ENCODE measurements at places on chromosomes 13 and 19.

- no peak for DNase-seq
Observed at GRCh38 chr19:3465552-3465951, 14.8 kb downstream of the SMIM24 start.

DNA sequence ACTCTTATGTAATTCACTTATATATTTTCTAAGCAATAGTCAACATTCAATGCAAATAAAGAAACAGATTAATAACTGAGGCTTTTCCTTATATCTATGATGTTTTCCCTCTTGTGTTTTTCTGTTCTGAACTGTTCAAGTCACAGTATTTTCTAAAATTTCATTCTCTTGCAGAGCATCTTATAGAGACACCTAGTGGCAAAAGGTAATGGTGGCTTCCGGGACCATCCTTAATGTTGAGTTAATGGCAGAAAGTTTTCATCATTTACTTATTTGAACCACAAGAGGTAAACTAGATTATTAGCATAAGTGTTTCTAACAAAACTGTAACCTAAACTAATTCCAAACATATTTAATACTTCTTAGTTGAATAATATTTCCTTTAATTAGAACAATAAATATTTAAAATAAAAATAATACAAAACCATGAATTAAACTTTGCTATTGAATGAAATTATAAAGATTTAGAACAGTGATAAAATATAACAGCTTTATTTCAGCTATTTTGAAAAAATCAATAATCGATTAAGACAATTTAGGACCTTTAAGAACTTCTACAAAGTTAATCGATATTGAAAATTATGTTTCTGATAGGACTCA lies 1.7 kb upstream of the SLITRK5 start:
- DNase-seq: peak; percentile 87

DNA sequence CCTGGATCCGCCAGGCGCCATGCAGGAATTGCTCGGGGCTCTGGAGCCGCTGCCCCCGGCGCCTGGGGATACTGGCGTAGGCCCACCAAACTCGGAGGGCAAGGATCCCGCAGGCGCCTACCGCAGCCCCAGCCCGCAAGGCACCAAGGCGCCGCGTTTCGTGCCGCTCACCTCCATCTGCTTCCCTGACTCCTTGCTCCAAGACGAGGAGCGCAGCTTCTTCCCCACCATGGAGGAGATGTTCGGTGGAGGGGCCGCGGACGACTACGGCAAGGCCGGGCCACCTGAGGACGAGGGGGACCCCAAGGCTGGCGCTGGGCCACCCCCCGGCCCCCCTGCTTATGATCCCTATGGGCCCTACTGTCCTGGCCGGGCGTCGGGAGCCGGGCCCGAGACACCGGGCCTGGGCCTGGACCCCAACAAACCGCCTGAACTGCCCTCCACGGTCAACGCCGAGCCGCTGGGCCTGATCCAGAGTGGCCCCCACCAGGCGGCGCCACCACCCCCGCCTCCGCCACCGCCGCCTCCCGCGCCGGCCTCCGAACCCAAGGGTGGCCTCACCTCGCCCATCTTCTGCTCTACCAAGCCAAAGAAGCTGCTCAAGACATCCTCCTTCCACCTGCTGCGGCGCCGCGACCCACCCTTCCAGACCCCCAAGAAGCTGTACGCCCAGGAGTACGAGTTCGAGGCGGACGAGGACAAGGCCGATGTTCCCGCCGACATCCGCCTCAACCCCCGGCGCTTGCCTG lies 6.1 kb downstream of the PRR12 start:
- no peak for DNase-seq

GRCh38 chr13:60043262-60043661 lies 120.5 kb downstream of the DIAPH3 start:
- no peak for DNase-seq

DNA sequence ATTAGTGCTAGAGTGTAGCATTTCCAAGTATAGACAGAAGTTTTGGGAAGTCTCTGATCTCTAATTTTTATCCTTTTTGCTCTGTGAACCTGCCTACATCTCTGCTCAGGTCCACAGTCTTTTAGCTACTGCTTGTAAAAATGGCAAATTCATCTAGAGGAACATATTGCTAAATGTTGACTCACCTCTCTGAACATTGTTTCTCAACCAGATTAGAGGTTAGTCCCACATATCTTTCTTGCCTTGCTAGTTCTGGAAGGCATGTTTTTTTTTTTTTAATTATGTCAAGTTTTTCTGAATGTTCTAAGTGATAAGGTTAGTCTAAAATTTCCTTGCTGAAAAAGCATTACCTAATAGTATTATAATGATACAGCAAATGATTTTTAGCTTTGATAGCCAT lies 2889.6 kb upstream of the PCDH20 start:
- DNase-seq: no peak

DNA sequence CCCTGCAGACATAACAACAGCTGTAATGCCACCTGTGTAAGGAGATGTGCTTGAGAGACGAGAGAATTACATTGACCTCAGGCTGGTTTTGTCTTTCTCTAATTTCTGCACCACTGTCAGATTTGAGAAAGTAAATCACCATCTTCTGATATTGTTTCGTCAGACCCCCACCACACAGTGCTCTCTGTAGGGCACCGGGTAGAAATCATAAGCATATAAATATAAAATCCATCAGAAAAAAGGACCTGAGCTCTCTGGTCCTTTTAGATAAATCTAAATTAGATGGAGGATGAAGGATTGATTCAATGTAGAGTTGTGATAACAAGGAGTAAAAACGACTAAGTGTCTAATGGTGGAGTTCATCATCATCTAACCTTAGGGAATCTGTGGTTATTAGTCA lies 1981.0 kb upstream of the PRR20A start:
- DNase-seq: no peak

DNA sequence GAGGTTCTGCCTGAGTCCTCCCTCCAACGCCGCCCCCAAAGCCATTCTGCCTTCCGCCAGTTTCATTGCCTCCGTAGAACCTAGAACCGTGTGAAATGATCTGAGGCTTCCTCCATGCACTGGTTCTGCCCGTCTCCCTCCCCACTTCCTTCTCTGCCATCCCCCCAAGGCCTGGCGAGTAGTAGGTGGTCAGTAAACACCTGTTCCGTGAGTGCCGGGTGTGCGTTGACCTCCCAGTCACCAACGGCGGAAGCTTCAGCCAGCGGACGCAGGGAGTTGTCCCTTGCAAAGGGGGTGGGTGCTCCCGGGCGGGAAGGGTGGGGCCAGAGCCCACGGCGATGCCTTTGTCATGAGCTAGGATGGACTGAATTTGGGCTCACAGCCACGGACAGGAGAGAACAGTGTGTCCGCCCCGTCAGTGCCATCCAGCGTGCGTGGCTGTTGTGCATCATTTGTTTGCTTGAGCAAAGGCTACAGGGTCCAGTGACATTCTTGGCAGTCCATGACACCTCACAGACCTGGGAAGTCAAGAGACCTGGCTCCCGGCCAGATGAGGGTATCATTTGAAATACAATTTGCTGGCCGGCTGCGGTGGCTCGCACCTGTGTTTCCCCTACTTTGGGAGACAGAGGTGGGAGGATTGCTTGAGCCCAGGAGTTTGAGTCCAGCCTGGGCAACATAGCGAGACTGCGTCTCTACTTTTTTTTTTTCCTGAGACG lies 43.1 kb downstream of the NFIC start:
- DNase-seq: no peak

DNA sequence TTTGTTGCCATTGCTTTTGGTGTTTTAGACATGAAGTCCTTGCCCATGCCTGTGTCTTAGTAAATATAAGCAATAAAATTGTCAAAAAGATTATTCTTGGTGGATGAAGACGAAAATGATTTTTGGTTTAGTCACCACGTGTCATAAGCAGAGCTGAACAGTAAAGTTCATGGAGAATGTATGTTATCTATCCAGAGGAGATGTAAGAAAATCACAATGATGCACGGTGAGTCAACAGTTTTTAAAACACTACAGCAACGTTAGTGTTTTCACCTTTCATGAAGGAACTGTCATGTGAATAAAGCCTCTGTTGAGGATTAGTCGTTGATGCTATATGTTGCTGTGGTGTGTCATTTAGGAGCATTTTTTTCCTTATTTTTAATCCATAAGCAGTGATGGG lies 137.6 kb downstream of the GPC6 start:
- DNase-seq: no peak

Data from OCI-LY7 (cell line).